GM23338 (cell line): ENCODE measurements at places on chromosomes 12 and 14. TPM values are rescaled to one million over a fixed set of nuclear protein-coding genes. Genes with fewer than 3 reads are reported as not detected.

DNA sequence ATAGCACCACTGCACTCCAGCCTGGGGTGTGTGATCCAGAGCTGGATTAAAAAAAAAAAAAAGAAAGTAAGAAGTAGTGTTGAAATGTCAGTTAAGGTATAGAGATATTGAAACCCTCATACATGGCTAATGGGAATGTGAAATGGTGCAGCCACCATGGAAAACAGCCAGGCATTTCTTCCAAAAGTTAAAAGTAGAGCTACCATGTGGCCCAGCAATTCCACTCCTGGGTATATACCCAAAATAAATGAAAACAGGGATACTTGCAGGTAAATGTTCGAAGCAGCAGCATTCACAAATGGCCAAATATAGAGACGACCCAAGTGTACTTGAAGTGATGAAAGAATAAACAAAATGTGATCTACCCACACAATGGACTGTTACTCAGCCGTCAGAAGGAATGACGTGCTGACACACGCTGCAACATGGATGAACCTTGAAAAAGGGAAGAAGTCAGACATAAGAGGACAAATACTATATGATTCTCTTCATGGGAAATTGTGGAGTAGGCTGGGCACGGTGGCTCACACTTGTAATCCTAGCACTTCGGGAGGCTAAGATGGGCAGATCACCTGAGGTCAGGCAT is 15.2 kb downstream of the IL31 start:
- H3K27me3 ChIP-seq: no peaks in the 10 kb centered on the region
- H3K4me1 ChIP-seq: no peaks in the 10 kb centered on the region
- no peak overlapping the region for H3K27ac ChIP-seq
- no peaks in the 10 kb centered on the region for H3K36me3 ChIP-seq
- no peak overlapping the region for H3K4me3 ChIP-seq

The MDGA2 gene
- 0.63 and 0.68 TPM in 2 replicates for polyA plus RNA-seq

- no peak overlapping the region for H3K27ac ChIP-seq
- no peaks in the 10 kb centered on the region for H3K36me3 ChIP-seq
- H3K4me3 ChIP-seq: no peak overlapping the region
Observed at GRCh38 chr14:103898204-103898603, 30.1 kb upstream of the TDRD9 start.

DNA sequence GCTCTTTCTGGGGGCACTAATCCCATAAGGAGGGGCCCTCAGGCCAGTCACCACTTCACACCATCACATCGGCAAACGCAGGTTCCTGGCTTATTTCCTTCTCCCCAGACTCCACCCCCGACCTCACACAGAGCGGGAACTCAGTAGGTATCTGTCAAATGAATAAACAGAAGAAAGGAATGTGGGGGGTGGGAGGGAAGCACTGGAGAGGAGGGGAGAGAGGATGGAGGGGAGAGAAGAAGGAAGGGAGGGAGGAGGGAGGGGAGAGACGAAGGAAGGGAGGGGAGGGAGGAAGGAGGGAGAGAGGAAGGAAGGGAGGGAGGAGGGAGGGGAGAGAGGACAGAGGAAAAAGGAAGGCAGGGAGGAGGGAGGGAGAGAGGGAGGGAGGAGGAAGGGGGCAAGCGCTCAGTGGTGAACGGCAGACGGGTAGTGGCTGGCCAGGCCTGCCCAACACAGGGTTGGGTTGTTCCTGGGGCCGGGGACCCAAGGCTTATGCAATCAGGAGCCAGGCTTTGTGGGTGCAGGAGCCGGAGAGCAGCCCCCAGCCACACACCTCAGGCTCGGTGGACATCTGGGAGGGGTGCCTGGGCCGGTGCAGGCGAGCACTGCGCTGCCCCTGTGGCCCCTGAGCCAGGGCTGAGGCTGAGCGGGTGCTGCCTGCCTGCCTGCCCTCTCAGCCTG is 52.6 kb upstream of the FBRSL1 start:
- H3K27ac ChIP-seq: no peak overlapping the region
- peak; percentile 91 for DNase-seq
- H3K36me3 ChIP-seq: no peaks in the 10 kb centered on the region
- H3K27me3 ChIP-seq: peaks cover 43% of the 10 kb centered on the region
- H3K4me3 ChIP-seq: peak overlapping the region; percentile 53

The LIN7A gene
- polyA plus RNA-seq: 5.7 and 6.2 TPM in 2 replicates

DNA sequence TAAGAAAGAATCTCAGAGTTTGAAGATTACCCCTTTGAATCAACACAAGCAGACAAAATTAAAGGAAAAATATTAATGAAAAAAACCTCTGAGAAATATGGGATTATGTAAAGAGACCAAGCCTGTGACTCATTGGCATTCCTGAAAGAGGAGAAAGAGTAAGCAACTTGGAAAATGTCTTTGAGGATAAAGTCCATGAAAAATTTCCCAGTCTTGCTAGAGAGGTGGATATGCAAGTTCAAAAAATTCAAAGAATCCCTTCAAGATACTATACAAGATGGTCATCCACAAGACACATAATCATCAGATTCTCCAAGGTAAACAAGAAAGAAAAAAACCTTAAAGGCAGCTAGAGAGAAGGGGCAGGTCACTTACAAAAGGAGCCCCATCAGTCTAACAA is 13.3 kb downstream of the SLCO1B1 start:
- no peaks in the 10 kb centered on the region for H3K27me3 ChIP-seq
- no peaks in the 10 kb centered on the region for H3K36me3 ChIP-seq
- H3K27ac ChIP-seq: no peak overlapping the region
- no peaks in the 10 kb centered on the region for H3K4me1 ChIP-seq
- no peak for DNase-seq

The HVCN1 gene
- polyA plus RNA-seq: 10.1 and 10.4 TPM in 2 replicates

DNA sequence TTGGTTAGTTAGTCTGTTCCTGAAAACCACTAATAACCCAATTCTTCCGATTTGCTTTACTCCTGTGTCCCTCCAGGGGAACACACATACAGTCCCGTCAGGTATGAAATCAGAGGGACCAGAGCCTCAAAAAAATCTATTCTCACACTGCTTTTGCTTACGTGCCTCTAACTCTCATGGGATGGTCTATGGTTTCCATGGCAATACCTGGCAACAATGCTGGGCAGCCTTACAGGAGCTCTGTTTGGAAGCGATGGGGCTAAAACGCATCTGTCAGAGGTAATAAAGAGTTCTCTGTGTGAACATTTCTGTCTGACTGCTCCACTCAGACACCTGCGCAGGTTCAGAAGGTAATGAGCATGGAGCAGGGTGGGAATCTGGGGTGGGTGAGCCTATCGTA is 376.2 kb downstream of the GXYLT1 start:
- H3K4me3 ChIP-seq: no peak overlapping the region
- no peaks in the 10 kb centered on the region for H3K36me3 ChIP-seq
- peaks cover 4% of the 10 kb centered on the region; the same call in 1 of the 2 replicates for H3K4me1 ChIP-seq
- no peak overlapping the region for H3K27ac ChIP-seq
- H3K27me3 ChIP-seq: no peaks in the 10 kb centered on the region

DNA sequence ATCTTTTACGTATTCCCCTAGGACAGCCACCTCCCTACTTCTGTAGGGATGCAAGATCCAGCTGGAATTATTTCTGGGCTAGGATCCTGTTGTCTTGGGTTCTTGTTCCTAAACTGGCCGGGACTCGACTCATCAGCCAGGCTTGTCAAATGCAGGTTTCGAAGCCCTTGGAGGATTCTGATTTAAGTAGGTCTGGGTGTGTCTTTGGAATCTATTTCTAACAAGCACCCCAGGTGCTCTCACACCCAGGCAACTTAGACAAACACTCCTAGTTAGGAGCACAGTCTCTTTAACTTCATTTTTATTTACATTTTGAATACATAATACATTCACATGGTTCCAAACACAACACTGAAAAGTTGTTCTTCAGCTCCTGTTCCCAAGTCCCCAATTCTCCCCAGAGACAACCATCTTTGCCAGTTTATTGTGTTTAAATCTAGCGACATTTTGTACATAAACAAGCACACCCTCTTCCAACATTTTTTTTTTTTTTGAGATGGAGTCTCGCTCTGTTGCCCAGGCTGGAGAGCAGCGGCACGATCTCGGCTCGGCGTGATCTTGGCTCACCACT is 20.9 kb downstream of the MORN3 start:
- H3K4me3 ChIP-seq: no peak overlapping the region
- no peak for DNase-seq
- no peaks in the 10 kb centered on the region for H3K36me3 ChIP-seq
- H3K27me3 ChIP-seq: no peaks in the 10 kb centered on the region

GRCh38 chr12:14972816-14973215 is at the start of gene PDE6H:
PDE6H (plus strand) TSS chr12:14973042; CDS start chr12:14978013, 4,971 bp downstream.
- no peaks in the 10 kb centered on the region for H3K27me3 ChIP-seq
- H3K36me3 ChIP-seq: no peaks in the 10 kb centered on the region
- no peaks in the 10 kb centered on the region for H3K4me1 ChIP-seq

The TUBA1A gene
- 189 TPM in 2 replicates for polyA plus RNA-seq

GRCh38 chr14:79383031-79383430 is 828.3 kb downstream of the DIO2 start:
- no peak for DNase-seq
- H3K4me3 ChIP-seq: no peak overlapping the region
- H3K36me3 ChIP-seq: no peaks in the 10 kb centered on the region
- no peaks in the 10 kb centered on the region for H3K27me3 ChIP-seq
- H3K4me1 ChIP-seq: peaks cover 21% of the 10 kb centered on the region

DNA sequence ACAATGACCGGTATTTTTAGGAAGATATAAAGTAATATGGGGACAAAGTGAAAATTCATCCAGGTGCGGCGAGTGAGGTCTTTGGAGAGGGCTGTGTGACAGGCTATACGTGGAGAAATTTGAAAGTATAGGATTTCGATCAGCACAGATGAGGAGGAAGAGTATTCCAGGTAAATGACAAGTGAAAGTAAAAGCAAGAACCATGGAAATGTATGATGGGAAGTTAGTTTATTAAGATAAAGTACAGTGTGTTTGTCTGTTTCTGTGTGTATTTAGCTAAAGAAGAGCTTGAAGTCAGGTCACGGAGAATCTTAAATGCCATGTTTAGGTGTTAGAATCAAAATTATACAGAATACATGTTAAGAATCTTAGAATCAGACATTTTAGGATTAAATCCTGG is 239.0 kb downstream of the CPNE8 start:
- no peak overlapping the region for H3K27ac ChIP-seq
- no peaks in the 10 kb centered on the region for H3K4me1 ChIP-seq
- DNase-seq: no peak
- no peaks in the 10 kb centered on the region for H3K27me3 ChIP-seq
- H3K36me3 ChIP-seq: no peaks in the 10 kb centered on the region

GRCh38 chr12:52306731-52307130 is 14.5 kb downstream of the KRT83 start:
- H3K36me3 ChIP-seq: no peaks in the 10 kb centered on the region
- no peak overlapping the region for H3K27ac ChIP-seq
- H3K4me1 ChIP-seq: peaks cover 7% of the 10 kb centered on the region
- H3K4me3 ChIP-seq: no peak overlapping the region
- peaks cover 46% of the 10 kb centered on the region for H3K27me3 ChIP-seq

The SERPINA9 gene
- polyA plus RNA-seq: not detected in 2 replicates
